ENCODE measurements at places on chromosomes 3 and 15.

GRCh38 chr3:179972881-179973423 is 63.8 kb downstream of the PEX5L start:
- H3K27ac ChIP-seq, result no peak overlapping the region
- H3K36me3 ChIP-seq, result no peaks in the 10 kb centered on the region
- DNase-seq, result no peak
- H3K4me3 ChIP-seq, result no peak overlapping the region

DNA sequence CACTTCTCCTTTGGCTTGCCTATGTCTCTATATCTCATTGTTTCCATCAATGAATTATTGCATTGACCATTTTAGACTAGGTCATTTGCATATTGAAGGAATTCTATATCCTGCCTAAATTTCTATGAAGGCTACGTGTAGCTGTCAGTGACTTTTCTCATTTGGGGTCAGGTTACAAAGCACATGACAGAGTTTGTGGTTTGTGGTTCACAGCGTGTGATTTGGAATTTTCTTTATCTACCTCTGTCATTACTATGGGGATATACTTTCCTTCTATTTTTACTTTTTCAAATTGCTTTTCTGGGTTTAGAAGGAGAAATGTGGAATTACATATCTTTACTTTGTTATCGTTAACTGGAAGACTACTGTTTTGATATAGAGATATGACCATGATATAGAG is 317.3 kb upstream of the CFAP20DC start:
- H3K27me3 ChIP-seq, result no peaks in the 10 kb centered on the region
- no peaks in the 10 kb centered on the region for H3K4me1 ChIP-seq
- no peaks in the 10 kb centered on the region for H3K36me3 ChIP-seq
- no peak overlapping the region for H3K27ac ChIP-seq
- DNase-seq, result no peak

DNA sequence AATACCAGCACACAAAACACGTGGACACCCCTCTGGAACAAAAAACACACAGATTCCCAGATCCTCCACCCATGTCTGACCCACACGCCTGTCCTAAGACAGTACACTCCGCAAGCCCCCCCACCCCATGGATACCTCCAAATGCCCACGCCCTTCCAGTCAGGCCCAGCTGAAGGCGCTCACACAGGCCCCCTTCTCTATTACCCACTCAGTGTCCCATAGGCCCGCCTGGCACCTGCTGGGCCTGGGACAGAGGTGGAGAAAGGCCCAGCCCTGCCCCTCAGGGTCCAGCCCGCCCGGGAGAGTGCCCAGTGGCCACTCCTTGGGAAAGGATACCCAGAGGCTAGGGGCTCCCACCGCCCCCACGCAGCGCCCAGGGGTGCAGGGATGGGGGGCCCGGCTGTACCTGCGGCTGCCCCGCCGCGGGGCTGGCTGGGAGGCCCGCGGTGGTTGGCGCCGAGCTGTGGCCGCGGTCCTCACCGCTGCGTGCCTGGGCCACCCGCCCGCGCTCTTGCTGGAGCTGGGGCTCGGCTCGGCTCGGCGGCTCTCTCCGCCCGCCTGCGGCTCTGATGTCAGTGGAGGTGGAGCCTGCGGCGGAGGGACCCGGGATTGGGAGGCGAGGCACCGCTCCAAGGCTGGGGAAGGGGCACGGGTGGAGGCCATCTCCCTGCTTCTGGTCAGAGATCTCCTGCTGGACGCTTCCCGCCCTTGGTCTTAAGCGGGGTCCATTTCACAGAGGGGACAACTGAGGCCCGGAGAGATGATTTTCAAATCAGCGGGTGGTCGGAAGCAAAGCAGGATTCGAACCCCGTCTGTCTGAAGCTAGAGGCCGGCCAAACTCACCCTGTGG is at the start of gene CAMK1:
TSS of gene CAMK1 (minus strand) at position 522 of the 850 bp plus-strand sequence. CDS start 2,198 bp downstream, outside the sequence.
- H3K27ac ChIP-seq, result peak within 1 kb of the TSS; percentile 65
- peaks cover 25% of the 10 kb centered on the region for H3K4me1 ChIP-seq
- peak; percentile 91 for DNase-seq
- no peaks in the 10 kb centered on the region for H3K27me3 ChIP-seq
- peak within 1 kb of the TSS; percentile 71 for H3K4me3 ChIP-seq

DNA sequence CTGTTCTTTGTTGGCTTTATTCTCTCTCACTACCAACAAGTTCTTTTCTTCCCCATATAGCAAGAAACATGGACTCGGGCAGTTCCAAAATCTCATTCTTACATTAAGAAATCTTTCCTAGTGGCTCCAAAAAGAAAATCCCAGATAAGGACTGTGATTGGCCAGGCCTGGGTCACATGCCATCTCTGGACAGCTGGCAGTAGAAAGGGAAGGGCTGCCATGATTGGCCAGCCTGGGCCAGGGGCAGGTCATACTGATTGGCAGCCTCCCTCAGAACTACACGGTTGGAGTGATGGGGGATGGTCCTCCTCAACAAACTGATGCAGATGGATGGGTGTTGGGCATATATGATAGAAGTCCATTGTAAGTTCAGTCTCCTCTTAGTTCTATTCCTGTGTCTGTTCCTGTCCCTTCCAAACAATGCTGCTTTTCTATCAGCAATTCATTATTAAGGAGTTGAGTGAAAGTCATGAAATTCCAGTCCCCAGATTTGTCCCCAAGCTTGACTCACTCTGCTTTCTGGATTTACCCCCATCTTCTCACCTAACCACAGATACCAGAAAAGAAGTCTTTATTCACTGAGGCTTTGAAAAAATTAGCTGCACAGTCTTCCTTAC is 175.5 kb downstream of the ATG7 start:
- DNase-seq, result no peak
- H3K36me3 ChIP-seq, result no peaks in the 10 kb centered on the region
- no peak overlapping the region for H3K27ac ChIP-seq
- no peaks in the 10 kb centered on the region for H3K27me3 ChIP-seq

DNA sequence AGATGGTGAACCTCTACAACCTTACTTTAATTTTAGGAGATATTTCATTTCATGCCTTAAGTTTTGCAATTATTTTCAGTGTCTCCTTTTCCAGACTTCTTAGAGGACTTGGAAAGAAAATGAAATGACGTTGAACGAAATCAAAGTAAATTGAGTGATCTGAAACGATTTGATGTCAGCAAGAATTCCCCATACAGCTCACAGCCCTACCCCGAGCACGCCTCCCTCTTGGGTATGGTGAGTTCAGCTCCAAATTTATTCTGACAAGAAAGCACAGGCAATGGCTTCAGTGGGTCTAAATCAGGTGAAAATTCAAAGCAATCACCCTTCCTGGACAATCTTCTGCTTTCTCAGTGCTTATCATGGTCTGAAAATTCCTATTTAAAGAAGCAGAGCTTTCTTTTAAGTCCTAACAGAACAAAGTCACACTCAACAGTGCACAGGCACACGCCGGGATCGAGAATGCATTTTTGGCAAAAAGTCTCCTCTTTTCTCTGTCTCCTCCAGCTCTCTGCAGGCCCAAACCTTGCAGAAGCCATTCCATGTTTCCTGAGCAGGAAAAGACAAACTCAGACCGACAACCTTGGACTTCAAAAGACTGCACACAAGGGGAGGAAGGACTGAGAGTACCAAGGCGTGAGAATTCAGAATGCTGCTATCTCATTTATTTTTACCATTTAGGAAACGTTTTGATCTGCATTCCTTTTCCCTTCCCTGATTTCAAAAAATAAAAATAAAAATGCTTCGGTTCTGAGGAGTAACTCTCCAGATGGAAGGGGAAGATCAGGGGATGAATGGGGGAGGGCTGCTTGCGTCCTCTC is 72.0 kb downstream of the CCNL1 start:
- no peaks in the 10 kb centered on the region for H3K27me3 ChIP-seq
- no peaks in the 10 kb centered on the region for H3K36me3 ChIP-seq
- H3K4me1 ChIP-seq, result peaks cover 32% of the 10 kb centered on the region
- peak overlapping the region; percentile 70 for H3K4me3 ChIP-seq

DNA sequence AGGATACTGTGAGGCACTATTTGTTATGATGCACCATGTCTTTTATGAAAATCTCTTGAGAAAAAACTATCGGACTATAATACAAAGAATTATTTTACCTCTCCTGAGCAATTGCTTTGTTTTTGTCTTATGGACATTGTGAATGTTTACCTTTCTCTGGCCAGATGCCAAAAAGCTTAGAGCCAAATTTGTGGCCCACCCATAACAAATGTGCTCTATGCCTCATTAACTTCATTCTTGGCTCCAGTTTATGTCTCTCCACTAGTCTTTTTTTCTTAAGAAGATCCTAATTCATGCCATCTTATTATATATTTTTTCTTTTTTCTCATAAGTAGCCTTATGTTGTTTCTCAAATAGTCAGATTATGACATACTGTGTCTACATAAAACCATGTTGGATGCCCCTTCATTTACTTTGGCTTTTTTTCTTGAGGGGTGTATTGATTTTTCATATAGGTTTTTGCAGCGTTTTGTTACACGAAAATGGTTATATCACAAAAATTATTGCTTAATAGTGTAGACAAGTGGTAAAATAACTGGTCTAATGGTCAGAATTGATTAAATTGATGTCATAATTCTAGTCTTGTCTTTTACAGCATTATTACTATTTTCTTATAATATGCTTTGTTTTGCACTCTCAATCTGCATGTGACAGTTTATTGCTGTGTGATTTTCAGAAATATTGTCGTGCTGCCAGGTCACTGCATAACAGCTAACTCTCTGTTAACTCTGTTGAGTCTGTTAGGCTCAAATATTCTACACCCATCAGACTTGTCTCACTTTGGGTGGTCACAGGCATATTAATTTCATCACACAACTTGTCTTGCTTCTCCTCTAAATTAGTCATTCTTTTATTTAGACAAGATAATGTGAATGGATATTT is 18.2 kb downstream of the SENP8 start:
- no peaks in the 10 kb centered on the region for H3K27me3 ChIP-seq
- no peak for DNase-seq
- no peaks in the 10 kb centered on the region for H3K4me1 ChIP-seq
- H3K4me3 ChIP-seq, result no peak overlapping the region
- no peak overlapping the region for H3K27ac ChIP-seq

DNA sequence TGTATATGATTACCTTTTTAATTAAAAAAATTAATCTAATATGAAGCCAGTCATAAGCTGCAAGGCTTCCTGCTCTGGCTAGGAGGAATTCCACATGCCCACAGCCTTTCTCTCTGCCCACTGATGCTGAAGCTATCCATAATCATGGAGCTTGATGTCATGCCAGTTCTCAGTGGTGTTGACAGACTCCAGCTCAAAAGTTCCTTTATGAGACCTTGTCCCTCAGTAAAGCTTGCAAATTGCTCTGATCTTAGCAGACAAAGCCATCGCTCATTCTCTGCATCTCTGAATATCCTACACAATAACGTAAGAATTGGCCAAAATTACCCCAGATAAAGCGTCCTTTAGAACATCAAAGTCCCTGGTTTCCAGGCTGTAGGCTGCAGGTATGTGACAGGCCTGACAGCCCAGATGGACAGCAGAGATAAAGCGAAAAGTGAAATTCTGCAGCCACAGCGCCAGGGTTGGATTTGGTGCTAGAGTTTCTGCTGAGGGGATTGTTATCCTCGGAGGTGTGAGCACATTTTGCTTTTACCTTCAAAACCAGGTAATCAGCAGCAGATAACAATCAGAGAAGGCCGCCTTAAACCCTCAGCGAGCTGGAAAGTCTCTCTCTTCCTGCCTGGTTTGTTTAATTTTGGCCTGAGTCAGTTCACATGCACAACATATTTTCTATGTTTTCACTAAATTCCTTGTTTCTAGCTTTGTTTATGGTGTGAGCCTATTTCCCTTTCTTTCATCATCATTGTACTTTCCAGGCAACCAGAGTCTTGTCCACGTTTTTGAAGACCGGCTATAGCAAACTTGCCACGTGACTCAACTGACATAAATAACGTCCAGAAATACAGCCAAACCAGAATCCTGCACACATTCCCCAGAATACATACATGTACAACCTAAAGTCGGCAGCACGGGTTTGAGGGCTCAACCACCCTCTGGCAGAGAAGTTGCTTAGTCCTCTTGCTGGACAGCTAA is 36.6 kb upstream of the ALDH1A3 start:
- H3K27me3 ChIP-seq, result peaks cover 5% of the 10 kb centered on the region
- no peak for DNase-seq
- H3K4me3 ChIP-seq, result no peak overlapping the region
- H3K36me3 ChIP-seq, result no peaks in the 10 kb centered on the region
- no peaks in the 10 kb centered on the region for H3K4me1 ChIP-seq

DNA sequence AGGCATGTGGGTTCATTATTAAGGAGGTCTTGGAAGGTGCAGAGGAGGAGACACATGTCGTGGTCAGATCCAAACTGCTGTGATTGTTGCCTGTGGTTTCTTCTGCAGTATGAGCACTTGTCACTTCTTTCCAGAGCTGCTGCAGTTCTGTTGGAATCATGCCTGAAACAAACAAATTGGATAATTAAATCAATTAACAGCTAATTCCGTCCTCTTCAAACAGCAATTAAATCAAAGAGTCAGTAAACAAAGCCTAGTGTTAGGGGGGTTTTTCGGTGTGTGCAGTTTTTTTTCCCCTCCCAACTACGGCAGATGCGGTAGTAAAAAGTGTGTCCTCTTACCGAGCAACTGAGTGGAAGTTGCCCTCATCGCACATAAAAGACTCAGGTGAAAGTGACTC is 542.2 kb downstream of the FOXP1 start:
- peaks cover 2% of the 10 kb centered on the region for H3K4me1 ChIP-seq
- DNase-seq, result no peak
- H3K27me3 ChIP-seq, result no peaks in the 10 kb centered on the region
- H3K36me3 ChIP-seq, result peaks cover 86% of the 10 kb centered on the region

DNA sequence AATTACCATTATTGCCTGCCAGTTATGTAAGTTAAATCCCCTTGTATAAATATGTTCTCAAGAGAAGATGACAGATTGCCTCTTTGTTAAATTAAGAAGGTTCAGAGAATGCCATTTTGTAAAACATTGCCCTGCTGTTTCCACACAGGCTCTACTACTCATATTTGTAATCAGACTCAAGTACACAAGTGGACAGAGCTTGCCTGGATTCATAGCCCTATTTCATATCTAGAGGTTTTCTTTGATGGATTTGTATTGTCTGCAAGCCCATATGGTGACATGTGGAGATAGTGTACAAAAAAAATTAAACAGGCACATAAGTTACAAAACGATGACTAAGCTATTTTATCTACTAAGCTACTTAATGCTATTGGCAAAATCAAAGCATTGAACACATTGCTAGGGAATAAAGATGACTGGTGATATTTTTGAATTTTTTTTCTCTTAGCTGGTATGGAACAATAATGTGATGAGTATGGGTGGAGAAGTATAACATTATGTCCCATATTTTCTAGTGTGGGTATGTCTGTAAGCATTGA is 1286.6 kb upstream of the ALCAM start:
- H3K4me1 ChIP-seq, result no peaks in the 10 kb centered on the region
- no peak for DNase-seq
- no peak overlapping the region for H3K4me3 ChIP-seq
- no peak overlapping the region for H3K27ac ChIP-seq
- H3K27me3 ChIP-seq, result no peaks in the 10 kb centered on the region
- H3K36me3 ChIP-seq, result no peaks in the 10 kb centered on the region
